Suppressor macrophage treated with lipopolysaccharide for 4 hours (primary cell): ENCODE measurements at places on chromosomes 2 and 18.

DNA sequence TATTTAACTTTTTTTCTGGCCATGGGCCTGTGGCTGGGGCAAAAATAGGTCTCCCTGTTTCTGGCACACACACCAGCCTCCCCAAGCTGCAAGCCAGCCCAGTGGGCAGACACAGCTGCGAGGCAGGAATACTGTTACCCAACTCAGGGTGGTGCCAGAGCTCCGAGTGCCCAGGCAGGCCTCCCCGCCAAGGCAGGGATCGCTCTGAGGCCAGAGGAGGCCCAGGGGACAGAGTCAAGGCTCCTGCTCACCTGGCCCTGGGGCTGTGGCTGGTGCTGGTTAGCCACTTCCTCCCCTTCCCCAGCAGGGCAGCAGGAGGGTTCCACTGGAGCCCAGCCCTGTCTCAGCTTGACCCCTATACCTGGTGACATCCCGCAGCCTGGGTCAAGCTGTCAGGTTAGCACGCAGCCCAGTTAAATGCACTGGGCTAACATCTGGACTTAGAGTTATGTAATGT is 67.1 kb upstream of the EPAS1 start:
- peak; percentile 21 for DNase-seq

DNA sequence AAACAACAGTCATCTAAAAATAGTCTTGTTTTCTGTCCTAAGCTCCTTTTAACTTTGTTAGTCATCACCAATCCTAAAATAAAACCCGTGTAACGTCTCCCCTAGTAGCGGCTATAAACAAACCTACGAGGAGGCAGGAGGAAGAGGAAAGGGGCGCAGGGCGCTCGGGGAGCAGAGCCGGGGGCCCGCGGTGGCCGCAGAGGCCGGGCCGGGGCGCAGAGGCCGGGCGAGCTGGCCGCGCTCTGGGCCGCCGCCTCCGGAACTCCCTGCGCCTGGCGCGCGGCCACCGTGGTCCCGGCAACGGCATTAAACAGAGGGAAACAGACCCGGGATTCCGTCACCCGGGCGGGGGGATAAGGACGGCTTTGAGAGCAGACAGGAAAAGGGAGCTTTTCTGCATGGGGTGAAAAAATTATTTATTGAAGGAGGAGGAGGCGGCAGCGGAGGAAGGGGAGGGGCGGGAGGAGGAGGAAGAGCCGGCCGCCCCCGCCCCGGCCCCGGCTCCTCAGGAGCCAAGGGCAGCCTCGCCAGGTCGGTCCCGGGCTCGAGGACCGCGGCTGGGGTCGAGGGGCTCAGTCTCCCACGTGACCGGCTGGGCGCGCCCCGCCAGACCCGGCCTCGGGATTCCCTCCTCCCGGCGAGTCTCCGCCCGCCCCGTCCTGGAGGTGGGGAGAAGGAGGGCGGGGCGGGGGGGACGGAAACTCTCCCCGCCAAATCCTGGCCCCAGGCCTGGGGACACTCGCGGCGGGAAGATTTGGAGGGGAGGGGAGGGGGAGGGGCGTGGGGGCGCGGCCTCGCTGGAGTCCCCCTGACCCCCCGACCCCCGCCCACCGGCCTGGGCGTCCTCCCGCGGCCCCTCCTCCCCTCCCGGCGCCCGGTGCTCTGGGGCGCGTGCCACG is 1.8 kb upstream of the NFATC1 start:
- peak; percentile 75 for DNase-seq

- no peak for DNase-seq
Measured at GRCh38 chr18:62152844-62153243, 34.0 kb downstream of the PIGN start.

DNA sequence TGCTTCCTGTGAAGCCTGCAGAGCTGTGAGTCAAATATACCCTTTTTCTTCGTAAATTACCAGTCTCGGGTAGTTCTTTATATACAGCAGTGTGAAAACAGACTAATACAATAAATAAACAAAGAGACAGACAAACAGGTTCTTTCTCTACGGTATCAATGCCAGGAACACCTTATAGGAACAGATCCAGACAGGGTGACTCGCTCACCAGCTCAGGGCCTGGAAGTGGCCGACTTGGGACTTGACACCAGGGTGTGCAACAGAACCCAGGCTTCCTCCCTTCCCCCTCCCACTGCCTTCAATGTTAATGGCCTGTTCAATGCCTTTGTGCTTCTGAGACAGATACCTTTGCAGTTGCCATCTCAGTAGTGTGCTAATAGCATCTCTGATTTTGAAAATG is 309.5 kb downstream of the ALK start:
- DNase-seq: no peak

- no peak for DNase-seq
Measured at GRCh38 chr2:176161825-176162626, 4.9 kb downstream of the HOXD3 start.

- no peak for DNase-seq
Measured at GRCh38 chr2:236986524-236987330, 99.0 kb upstream of the COPS8 start.

DNA sequence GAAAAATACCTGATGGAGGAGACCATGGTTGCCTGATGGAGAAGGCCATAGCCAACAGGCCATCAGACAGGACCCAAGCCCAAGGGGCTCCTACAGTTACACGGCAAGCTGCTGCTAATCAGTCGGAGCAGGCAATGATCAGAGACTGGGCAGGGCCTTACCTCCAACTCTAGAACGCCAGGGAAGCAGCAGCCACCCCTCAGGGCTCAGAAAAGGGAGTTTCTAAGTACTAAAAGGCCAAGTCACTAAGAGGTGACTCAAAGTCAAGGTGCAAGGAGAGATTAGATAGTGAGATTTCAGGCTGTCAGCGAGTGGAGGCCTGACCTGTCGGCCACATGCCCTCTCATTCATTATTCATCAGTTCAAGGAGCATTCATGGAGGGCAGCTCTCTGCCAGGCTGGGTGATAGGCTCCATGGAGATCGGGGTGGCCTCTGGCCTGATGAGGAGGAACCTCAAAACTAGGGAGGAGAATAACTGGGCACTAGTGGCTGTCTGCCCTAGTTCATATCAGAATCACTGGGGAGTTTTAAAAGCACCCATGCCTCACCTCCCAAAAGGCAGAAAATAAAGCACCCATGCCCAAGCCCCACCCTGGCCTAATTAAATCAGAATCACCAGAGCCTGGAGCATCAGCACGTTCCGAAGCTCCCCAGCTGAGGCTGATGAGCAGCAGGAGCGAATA is 3.6 kb downstream of the VIL1 start:
- DNase-seq: no peak

DNA sequence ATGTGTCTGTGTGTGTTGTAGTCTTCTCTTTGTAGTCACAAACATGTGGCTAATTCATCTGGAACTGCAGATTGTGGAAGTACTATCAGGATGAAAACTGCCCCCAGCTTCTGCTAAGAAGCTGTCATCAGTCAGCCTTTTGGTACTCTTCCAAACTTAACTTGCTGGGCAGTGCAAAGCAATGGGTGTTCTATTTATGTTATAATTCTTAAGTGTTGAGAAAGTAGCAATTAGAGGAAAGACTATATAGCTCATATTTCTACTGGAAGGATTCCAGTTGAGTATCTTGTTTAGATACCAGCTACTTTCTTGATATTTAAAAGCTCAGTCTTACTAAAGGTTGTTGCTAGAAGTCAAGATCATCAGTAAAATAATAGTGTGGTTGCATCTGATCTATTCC is 52.1 kb downstream of the SLC38A11 start:
- DNase-seq: peak; percentile 29

GRCh38 chr18:47883771-47884413 is 46.6 kb downstream of the SMAD2 start:
- peak; percentile 40 for DNase-seq

DNA sequence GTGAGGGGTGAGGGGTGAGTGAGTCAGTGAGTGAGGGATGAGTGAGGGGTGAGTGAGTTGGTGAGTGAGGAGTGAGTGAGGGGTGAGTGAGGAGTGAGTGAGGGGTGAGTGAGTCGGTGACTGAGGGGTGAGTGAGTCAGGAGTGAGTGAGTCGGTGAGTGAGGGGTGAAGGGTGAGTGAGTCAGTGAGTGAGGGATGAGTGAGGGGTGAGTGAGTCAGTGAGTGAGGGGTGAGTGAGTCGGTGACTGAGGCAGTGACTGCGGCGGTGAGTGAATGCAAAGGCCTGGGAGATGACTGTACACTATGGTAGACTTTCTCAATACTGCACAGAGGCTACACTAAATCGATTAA is 16.6 kb downstream of the THAP4 start:
- DNase-seq: peak; percentile 35

GRCh38 chr18:78965917-78966792 is 13.5 kb upstream of the SALL3 start:
- DNase-seq: no peak

GRCh38 chr18:28814365-28814764 is 637.4 kb upstream of the CDH2 start:
- no peak for DNase-seq

DNA sequence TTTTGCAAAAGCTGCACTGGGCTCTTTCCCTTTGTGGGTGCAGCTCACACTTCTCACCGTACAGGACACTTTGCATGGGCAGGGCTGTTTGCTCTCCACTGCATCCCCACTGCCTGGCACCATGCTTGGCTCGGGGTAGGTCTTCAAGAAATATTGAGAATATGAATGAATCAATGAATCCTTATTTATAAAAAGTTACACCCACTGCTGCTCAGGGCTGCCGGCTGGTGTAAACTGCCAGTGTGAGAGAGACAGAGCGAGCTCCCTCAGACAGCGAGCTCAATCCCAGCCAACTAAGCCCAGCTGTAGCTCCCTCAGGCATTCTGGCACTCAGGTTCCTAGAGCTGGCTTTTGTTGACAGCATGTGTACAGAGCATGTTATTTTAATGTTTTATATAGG is 3.4 kb downstream of the TMEM185B start:
- no peak for DNase-seq

DNA sequence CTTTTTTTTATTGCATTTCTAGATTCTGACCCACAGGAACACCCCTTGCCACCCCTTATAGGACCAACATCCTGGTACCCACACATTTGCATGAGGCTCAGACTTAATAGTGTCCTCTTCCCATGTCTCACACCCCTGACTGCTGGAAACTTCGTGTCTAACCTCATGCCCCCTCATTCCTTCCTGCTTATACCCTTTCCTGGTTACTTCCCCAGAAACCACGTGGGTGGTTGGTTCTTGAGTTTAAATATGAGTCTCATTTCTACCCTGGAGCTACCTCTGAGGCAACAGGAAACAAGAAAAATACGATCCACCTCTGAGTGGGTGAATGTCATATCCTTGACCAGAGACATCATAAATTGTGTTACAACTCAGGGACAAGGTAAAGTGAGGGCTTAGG is 1.6 kb downstream of the TNP1 start:
- DNase-seq: peak; percentile 20

- peak; percentile 25 for DNase-seq
Measured at GRCh38 chr2:157837851-157838441, 38.2 kb downstream of the ACVR1 start.

DNA sequence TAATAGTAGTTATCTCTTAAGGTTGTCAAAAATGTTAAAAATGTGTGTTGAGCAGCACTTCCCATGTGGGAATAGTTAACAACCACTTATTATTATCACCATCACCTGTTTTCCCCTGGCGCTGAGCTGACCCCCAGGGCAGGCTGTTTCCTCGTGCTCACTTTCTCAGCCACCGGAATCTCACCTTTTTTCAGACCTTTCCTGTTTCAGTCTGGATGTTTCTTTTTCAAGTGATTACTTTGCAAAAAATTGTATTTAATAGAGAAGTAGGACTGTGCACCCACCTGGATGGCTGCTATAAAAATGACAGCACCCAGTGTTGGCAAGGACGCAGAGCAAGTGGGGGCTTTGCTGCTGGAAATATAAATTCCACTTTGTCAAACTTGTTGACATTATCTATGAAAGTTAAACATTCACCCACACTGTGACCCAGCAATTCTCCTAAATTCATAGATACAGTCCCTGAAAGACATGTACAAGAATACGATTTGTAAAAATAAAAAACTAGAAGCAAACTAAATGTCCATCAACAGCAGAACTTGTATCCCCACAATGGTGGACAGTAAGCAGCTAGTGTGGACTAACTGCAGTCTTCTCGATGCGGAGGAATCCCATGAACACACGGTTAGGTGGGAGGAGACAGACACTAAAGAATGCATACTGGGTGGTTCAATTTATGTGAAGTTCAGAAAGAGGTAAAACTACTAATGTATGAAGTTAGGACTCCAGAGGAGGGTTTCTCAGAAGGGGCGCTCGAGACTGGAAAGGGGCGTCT is 66.5 kb downstream of the SOWAHC start:
- DNase-seq: no peak

DNA sequence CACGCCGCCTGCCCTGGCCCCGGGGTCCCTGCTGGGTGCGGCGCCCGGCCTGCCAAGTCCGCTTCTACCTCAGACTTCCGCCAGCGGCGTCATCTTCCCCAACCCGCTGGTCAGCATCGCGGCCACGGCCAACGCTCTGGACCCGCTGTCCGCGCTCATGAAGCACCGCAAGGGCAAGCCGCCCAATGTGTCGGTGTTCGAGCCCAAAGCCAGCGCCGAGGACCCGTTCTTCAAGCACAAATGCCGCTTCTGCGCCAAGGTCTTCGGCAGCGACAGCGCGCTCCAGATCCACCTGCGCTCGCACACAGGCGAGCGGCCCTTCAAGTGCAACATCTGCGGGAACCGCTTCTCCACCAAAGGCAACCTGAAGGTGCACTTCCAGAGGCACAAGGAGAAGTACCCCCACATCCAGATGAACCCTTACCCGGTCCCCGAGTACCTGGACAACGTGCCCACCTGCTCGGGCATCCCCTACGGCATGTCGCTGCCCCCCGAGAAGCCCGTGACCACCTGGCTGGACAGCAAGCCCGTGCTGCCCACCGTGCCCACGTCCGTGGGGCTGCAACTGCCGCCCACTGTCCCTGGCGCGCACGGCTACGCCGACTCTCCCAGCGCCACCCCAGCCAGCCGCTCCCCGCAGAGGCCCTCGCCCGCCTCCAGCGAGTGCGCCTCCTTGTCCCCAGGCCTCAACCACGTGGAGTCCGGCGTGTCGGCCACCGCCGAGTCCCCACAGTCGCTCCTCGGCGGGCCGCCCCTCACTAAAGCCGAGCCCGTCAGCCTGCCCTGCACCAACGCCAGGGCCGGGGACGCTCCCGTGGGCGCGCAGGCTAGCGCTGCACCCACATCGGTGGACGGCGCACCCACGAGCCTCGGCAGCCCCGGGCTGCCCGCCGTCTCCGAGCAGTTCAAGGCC is 13.7 kb downstream of the SALL3 start:
- no peak for DNase-seq

DNA sequence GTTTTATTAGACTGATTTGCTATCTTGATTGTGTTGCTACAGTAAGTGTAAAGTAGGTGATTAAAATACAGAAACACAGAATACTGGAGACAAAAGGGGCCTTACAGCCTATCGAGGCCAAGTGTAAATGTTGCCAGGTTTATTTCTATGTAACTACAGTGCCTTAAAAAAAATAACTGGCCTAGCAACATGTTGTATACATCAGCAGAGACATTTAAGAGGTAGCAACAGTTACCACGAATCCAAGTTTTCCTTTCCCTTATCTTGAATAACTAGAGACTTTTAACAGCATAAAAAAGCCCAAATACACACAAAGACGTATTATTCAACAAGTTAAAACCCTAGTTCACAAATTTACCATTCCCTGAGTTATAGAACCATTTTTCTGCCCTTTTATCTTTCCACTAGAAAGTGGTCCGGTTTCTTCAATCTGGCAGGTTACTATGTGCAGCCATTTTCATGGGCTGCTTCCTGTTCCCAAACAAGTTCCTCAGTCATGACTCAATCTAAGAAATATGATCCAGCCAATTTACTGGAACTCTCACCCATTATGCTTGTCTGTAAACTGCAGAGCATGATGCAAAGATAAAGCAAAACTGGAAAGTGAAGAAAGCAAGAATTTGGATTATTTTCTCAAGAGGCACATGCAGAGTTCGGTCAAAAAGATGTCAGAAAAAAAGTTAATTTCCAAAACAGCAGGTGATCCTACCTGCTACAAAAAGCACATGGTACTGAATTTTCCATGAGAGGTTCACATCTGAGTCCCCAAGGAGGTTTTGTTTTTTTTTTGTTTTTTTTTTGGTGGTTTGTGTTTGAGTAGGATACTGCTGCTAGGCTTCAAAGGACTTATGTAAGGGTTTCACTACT is 22.2 kb downstream of the NFE2L2 start:
- DNase-seq: peak; percentile 87
